Frontal cortex (tissue), 4 donors: ENCODE measurements at places on chromosomes 6 and 20. TPM values are rescaled to one million over a fixed set of nuclear protein-coding genes. Genes with fewer than 3 reads are reported as not detected.

GRCh38 chr6:158848490-158848895 is 29.3 kb upstream of the EZR start:
- no peak for DNase-seq

DNA sequence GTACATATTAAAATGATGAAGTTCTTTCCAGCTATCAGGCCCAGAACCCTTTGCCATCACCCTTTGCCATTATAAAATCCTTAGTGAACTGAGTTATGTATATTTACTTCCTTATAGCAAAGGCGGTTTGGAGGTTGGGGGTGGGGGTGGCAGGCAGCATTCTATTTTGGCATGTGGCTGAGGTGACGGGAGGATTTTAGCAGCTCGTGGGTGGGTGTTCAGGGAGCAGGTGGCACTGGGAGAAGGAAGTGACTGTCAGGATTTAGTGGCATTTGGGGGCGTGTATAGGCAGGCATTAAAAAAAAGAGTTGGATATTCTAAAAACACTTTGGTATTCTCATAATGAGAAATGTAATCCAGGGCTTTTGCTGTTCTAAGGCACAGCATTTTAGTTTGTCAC is 150.7 kb downstream of the RIMS1 start:
- no peak for DNase-seq

The APOBEC2 gene
- total RNA-seq: not detected

The GPLD1 gene
- 10.6 TPM for total RNA-seq

The SPTLC3 gene
- 0.82 TPM for total RNA-seq

GRCh38 chr20:39909447-39909846 is 779.6 kb downstream of the MAFB start:
- DNase-seq: no peak

DNA sequence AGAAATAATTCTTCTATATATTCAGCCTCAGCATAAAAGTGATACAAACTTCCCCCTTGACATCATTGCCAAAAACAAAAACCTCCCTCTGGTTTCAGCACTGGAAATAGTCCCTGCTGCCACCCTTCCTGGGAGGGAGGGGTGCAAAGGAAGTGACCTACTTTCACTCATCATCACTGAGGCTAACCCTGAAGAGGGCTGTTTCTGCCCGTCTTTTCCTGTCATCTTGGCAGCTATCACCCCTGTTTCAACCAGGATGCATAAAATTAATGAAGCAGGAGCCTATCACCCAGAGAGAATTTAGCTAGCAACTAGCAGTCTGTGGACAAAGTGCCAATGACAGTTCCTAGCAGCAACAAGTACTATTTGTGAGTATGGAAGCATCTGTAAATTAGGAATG is 397.8 kb downstream of the LAMA2 start:
- no peak for DNase-seq

- DNase-seq: no peak
Observed at GRCh38 chr6:128241216-128241615, 279.2 kb downstream of the PTPRK start.

The MUCL3 gene
- total RNA-seq: not detected

The TSHZ2 gene
- 2.4 TPM for total RNA-seq

DNA sequence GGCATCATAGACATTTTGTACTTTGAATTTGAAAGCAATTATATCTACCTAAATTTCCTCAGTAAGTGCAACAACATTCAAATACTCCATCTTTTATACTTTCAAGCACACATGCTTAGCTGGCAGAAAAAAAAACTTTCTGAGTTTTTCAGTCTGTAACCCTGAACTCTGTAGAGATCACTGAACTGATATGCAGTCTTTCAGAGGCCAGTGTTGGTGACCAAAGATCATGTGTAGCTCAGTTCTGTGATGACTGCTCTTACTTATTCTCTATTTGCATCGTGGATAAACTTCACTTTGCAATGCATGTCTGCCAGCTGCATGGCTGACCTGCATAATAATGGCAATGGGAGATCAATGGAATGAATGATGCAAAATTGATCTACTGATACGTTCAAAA is 431.3 kb downstream of the FRK start:
- no peak for DNase-seq

The FGD2 gene
- total RNA-seq: 0.82 TPM

DNA sequence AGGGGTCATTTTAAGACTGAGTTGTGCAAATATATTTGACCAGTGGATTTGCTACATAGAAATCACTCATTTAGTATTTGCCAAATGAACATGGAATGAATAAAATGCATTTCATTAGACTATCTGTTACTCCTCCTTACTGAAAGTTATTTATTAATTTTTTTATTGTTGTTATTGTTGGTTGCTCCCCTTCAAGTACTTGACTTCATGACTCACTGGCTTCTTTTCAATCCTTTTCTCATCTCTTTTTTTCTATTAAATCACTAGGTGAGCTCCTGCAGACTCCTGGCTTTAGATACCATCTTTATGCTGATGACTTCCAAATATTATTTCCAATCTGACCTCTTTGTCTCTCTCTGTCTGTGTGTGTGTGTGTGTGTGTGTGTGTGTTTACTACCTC is 192.2 kb upstream of the FAM83B start:
- DNase-seq: no peak

- DNase-seq: no peak
Observed at GRCh38 chr6:166737261-166737660, 110.2 kb upstream of the RPS6KA2 start.

DNA sequence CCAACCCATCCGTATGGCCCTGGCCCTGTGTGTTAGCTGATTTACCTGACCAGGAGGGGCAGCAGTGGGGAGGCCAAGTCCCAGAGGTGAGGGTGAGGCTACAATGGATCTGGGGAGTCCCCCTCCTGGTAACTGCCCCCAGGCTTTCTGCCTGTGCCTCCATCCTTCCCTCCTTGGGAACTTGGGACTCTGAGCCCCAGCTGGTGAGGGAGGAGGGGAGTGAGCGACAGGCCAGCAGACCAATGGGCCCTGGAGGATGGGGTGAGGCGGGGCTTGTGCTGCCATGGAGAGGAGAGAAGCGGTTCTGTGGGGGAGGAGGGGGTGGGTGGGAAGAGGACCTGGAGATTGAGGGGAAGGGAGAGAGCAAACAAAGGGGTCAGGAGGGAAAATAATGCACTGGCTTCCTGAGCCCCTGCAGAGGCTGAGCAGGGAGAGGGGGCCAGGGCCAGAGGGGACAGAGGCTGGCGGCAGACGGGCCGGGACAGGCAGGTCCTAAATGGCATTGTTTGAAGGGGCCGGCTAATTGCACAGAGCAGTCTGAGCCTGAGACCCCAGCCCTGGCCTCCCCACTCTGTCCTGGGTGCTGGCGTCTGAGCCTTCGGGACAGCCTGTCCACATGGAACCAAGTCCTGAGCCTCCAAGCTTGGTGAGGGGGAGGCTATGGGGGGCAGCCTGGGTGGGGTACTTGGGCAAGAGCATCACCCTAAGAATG is 17.5 kb downstream of the DNMT3B start:
- no peak for DNase-seq

GRCh38 chr20:24743641-24744040 is 205.4 kb upstream of the CST7 start:
- no peak for DNase-seq

The FLOT1 gene
- 46.9 TPM for total RNA-seq

DNA sequence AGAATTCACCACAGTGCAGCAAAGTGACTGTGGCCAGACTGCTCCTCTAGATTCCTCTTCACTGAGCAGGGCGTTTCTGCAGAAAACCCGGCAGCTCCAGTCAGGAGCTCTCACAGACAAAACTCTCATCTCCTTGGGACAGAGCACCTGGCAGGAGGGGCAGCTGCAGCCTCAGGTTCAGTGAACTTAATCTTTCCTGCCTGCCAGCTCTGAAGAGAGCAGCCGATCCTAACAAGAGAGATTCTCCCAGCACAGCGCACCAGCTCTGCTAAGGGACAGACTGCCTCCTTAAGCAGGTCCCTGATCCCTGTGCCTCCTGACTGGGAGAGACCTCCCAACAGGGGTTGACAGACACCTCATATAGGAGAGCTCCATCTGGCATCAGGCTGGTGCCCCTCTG is 1065.5 kb downstream of the GRIK2 start:
- DNase-seq: no peak

DNA sequence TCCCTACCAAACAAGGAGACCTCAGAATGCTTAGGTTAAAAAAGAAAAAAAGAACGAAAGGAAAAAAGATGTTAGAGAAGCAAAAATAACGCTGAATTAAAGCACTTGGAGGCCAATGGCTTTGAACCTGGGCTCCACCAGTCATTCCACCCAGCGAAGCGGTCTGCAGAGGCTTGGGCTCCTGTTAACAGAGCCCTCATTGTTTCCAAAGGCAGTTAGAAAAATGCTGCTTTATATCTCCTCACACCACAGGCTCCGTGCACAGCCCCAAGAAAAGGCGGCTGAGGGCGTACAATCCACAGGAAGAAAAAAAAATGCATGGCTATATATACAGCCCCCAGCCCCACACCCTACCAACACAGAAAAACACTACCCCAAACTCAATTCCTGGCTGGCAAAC is 255.9 kb downstream of the FOXC1 start:
- DNase-seq: no peak

DNA sequence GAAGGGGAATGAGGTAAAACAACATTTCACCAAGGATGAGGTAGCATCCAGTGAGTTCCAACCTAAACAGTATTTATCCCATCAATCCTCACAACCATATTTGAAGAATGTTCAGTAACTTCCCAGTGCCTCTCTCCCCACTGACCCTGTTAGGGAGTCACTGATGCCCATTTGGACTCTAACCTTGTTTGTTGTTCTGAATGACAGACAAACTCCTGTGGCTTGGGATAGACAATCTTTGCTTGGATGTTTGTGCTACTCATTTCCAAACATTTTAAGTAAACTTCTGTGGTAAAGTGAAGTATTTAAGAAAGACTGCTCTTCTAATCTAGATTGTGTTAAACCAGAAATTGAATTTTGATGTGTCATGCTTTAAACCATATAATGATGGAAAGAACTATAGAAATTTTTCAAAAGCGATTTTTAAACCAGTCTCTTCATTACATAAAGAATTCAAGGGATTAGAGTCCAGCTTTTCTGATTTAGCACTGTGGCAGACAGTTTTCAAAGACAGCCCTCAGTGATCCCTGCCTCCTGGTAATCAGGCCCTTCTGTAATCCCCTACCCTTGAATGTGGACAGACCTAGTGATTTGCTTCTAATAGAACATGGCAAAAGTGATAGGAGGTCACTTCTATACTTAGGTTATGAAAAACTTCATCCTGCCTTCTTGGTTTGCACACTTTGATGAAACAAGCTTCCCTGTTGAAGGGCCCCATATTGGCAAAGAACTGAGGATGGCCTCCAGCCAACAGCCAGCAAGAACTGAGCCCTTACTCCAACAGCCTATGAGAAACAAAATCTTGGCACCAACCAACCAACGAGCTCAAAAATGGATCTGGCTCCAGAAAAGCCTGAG is 191.6 kb downstream of the DST start:
- DNase-seq: no peak

The RRBP1 gene
- 6.1 TPM for total RNA-seq

The SNAP25 gene
- total RNA-seq: 140 TPM

The MYBL2 gene
- total RNA-seq: 0.41 TPM

DNA sequence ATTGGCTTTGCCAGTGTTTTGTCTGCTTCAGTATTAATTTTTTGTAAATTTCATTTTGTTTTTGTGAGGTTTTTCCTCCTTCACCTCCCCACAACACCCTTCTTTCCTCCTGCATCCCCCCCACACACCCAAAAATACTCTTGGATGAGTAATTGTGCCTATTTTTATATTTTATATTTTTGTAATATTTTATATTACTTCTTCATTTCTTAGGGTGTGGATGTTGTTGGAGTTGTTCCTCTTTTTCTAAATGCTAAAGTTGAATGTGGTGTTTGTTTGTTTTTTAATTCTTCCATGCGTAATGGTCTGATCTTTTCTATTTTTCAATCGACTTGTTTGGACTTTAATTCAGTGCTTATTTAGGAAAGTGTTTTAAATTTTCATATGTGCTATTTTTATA is 420.5 kb upstream of the SOX4 start:
- no peak for DNase-seq
